ENCODE measurements at places on chromosomes 1 and 21. TPM values are rescaled to one million over a fixed set of nuclear protein-coding genes. Genes with fewer than 3 reads are reported as not detected.
A peak's percentile ranks its signal among the peaks of the same experiment; 100 is the strongest.

HES3 gene
- not detected for total RNA-seq

GRCh38 chr1:182235952-182236650, 155.5 kb downstream of the GLUL start:
- H3K27ac ChIP-seq = no peak overlapping the region
- H3K4me3 ChIP-seq = no peak overlapping the region
- H3K4me1 ChIP-seq = peaks cover 15% of the 10 kb centered on the region

DNA sequence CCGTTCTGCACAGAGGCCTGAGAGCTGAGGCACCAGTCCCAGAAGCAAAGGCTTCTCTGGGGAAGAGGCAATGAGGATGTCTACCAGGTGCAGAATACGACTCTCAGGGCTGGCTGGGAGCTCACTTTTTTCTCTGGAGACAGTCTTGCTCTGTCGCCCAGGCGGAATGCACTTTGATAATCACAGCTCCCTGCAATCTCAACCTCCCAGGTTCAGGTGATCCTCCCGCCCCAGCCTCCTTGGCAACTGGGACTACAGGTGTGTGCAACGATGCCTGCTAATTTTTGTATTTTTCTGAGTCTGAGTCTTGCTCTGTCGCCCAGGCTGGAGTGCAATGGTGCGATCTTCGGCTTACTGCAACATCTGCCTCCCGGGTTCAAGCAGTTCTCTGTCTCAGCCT, 17.6 kb downstream of the NADK start:
- no peaks in the 10 kb centered on the region for H3K27me3 ChIP-seq
- H3K4me3 ChIP-seq = no peak overlapping the region
- peaks cover 8% of the 10 kb centered on the region for H3K36me3 ChIP-seq
- H3K4me1 ChIP-seq = no peaks in the 10 kb centered on the region

SPRR1A gene
- not detected for total RNA-seq

PCNX2 gene
- 37.0 TPM for total RNA-seq

DNA sequence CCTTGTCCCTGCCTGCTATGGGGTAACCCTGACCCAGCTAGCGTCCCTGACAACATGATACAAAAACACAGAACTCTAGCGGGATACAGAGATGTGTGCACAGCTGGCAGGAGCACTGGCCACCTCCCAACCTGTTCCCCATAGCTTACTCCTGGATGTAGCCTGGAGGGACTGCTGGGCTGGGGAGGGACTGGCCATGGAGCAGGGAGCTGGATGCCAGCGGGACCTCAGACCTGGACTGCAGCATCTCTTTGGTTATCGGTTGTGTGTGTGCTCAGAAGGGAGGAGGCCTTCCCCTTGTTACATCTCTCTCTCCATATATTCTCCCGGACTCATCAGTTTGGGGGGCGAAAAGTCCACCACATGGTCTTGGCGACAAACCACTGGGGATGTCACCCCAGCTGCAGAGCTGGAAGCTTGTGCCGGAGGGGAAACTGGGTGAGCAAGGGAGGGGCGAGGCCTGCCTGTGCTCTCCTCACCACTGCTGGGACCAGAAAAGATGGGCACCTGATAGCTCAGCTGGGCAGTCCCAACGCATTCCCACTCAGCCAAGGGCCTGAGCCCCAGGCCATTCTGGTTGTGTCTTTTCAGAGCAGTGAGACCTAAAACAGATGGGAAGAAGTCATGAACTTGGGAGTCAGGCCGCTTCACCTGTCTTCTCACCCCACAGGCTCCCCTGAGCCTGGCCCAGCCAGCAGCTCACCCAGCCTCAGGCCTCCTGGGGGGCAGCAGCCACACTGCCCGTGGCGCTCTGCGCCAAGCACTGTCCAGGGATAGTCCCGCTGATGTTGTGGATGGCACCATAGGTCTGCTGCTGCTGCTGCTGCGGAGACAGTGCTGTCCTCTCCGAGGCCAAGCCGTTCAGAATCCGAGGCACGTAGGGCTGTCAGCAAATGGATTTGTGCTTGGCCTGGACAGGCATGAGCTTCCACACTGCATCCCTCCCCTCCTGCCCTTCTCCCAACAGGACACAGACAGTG, 35.6 kb downstream of the TMEM63A start:
- no peak overlapping the region for H3K27ac ChIP-seq
- H3K4me1 ChIP-seq = peaks cover 7% of the 10 kb centered on the region
- no peaks in the 10 kb centered on the region for H3K27me3 ChIP-seq
- no peak for DNase-seq
- H3K4me3 ChIP-seq = no peak overlapping the region

- H3K4me1 ChIP-seq = no peaks in the 10 kb centered on the region
- DNase-seq = no peak
- no peak overlapping the region for H3K4me3 ChIP-seq
- peaks cover 11% of the 10 kb centered on the region for H3K27me3 ChIP-seq
Measured at GRCh38 chr1:203497269-203497777, 3.4 kb downstream of the OPTC start.

DNA sequence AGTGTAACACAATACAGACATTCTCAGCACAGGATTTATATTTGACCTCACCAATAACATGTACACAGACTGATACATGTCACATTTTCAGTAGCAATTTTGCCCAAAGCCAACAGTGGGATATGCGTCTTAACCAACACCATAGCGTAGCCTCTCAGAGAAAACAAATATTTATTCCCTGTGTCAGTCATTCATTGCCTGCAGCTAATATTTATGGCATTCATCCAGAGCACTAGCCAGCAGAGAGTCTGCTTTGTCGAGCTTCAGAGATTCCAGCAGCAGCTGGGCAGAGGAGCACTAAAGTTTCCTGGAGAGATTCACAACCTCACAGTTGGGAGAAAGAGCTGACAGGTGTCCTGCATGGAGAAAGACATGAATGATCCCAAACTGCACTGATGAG, 400.7 kb upstream of the DAB1 start:
- no peak overlapping the region for H3K4me3 ChIP-seq
- no peaks in the 10 kb centered on the region for H3K36me3 ChIP-seq
- H3K27me3 ChIP-seq = peaks cover 18% of the 10 kb centered on the region
- DNase-seq = no peak
- H3K27ac ChIP-seq = no peak overlapping the region

OR10J5 gene
- not detected for total RNA-seq

DNA sequence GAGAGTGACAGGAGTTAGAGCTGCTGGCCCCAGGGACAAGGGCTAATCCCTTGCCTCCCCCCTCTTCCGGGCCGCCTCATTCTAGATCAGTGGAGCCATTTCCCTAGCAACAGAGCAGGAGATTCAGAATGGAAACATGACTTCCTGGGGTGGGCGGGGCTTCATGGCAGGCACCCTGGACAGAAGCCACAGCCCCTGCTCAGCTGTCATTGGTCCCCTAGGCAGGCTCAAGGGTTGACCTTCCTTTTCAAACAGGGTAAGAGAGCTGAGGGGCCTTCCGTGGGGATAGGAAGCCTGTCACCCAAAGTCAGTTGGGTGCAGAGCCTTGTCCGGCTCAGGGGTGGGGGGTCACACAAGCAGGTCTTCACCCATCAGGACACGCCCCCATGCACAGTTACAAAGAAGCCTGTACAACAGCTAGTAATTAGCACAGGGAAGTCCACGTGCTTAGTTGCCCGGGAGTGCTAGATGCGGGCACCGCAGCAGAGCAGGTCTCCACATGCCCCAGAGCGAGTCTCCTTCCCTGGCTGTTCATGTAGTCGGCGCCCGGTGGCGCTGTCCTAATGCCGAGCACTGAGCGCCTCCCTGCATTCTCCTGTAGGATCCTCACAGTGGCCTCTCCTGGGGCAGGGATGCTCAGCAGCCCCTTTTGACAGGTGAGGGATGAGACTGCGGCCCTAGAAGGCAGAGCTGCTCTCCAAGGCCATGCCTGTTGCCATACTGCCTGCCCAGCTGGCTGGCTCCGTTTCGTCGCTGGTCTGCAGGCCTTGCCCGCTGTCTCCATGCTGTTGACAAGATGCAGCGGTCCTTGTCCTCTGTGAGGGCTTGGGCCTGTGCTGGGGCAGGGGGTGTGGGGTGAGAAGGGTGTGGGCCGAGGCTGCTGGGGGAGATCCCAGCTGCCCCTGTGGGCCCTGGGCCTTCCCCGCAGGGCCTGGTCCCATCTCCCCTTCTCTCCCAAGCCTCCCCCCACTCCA, 5.1 kb downstream of the TMEM201 start:
- H3K27me3 ChIP-seq = no peaks in the 10 kb centered on the region
- H3K27ac ChIP-seq = peak overlapping the region; percentile 64
- no peak overlapping the region for H3K4me3 ChIP-seq
- peaks cover 1% of the 10 kb centered on the region for H3K36me3 ChIP-seq

DNA sequence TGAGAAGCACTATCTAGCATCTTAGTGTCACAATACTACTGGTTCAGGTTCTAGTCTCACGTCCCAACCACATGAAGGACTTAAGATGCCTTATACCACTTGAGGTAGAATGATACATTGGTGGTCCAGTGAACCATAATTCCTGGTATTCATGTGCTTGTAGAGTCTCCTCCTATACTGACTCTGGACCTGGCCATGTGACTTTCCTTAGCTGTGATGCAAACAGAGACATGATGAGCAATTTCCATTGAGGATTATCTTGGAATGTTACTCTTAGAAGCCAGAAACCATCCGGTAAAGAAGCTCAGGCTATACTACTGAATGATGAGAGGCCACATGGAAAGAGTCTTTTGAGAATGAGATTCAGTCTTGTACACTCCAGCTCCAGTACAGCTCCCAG, 105.7 kb downstream of the NME7 start:
- peaks cover 64% of the 10 kb centered on the region for H3K36me3 ChIP-seq
- no peak for DNase-seq
- H3K27ac ChIP-seq = no peak overlapping the region
- H3K27me3 ChIP-seq = no peaks in the 10 kb centered on the region
- no peaks in the 10 kb centered on the region for H3K4me1 ChIP-seq
- no peak overlapping the region for H3K4me3 ChIP-seq

CFAP57 gene
- total RNA-seq = 2.2 TPM

DNA sequence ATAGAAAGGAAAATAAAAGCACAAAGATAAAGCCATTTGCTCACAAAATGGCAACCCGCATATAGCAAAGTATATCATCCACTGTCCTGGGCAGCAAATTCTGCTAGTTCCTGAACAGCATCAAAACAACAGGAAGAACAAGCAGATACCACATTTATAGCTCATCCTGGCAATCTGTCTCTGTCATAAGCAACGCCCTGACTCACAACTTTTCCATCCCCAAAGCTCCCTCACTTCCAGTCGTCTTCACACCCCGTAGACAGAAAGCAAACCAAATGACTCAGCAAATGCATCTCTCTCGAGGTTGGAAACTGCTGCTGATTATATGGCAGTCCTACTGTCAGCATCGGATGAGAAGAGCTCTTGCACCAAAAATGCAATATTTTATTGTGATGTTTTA, 65.8 kb downstream of the AK5 start:
- no peak for DNase-seq
- H3K4me3 ChIP-seq = no peak overlapping the region
- H3K4me1 ChIP-seq = peaks cover 4% of the 10 kb centered on the region
- no peaks in the 10 kb centered on the region for H3K27me3 ChIP-seq
- H3K36me3 ChIP-seq = no peaks in the 10 kb centered on the region
- no peak overlapping the region for H3K27ac ChIP-seq

- no peaks in the 10 kb centered on the region for H3K36me3 ChIP-seq
- no peak overlapping the region for H3K4me3 ChIP-seq
- H3K27me3 ChIP-seq = peaks cover 17% of the 10 kb centered on the region
- DNase-seq = no peak
- H3K4me1 ChIP-seq = peaks cover 17% of the 10 kb centered on the region
Measured at GRCh38 chr1:36326499-36326898, 3.1 kb upstream of the EVA1B start.

- H3K36me3 ChIP-seq = peaks cover 7% of the 10 kb centered on the region
- H3K4me3 ChIP-seq = no peak overlapping the region
Measured at GRCh38 chr1:74699331-74699730, 25.7 kb upstream of the ERICH3 start.

GAS5 gene
- 352 TPM for total RNA-seq

GRCh38 chr1:45722809-45723208, 27.6 kb downstream of the IPP start:
- no peak for DNase-seq
- no peak overlapping the region for H3K27ac ChIP-seq
- no peaks in the 10 kb centered on the region for H3K4me1 ChIP-seq

CLIC6 gene
- total RNA-seq = 16.3 TPM

KCNJ9 gene
- total RNA-seq = not detected

DNA sequence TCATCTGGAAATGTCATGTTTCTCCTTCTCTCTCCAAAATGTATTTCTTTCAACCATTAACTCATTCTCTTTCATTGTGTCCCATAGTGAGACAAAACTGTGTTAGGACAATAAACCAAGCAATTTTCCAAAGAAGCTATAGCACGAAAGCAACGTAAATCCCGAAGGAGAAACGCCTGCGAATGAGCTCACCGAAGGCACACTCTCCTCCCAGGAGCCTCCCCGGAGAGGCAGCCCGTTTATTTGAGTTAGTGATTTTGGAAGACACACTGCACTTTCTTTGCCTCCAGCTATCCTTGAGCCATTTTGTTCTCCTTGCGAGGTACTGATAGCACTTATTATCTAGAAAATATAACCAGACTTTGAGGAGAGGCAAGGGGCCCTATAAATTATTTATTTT, 41.2 kb downstream of the RSPH1 start:
- no peak overlapping the region for H3K4me3 ChIP-seq
- no peak for DNase-seq
- no peaks in the 10 kb centered on the region for H3K36me3 ChIP-seq
- no peaks in the 10 kb centered on the region for H3K27me3 ChIP-seq

DNA sequence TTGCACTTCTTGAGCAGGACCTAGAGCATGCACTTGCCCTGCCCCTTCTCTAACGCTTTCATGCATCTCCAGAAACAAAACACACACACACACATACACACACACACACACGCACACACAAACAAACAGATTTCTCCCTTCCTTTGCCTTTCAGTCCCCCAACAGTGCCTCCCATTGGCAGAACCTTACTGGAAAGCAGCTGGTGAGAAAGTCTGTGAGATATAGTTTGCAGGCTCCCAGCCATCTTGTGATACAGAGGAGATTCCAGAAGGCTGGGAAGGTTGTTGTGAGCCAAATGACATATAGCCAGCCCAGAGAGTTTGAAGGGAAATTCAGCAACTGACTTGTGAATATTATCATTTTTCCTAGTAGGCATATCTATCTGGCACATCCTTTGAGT, 35.9 kb upstream of the ZRANB2 start:
- H3K36me3 ChIP-seq = no peaks in the 10 kb centered on the region
- no peak overlapping the region for H3K4me3 ChIP-seq
- H3K27ac ChIP-seq = no peak overlapping the region

GRCh38 chr1:99264201-99265021, at the start of gene PLPPR4:
PLPPR4 (plus strand) TSS chr1:99264492; CDS start chr1:99264594, 102 bp downstream.
- H3K4me1 ChIP-seq = peaks cover 2% of the 10 kb centered on the region
- H3K27me3 ChIP-seq = peaks cover 62% of the 10 kb centered on the region
- no peaks in the 10 kb centered on the region for H3K36me3 ChIP-seq
- H3K27ac ChIP-seq = peak within 1 kb of the TSS; percentile 52
- peak within 1 kb of the TSS; percentile 81 for H3K4me3 ChIP-seq

GRCh38 chr1:35451125-35451528, 106.1 kb downstream of the KIAA0319L start:
- peak; percentile 64 for DNase-seq
- H3K27me3 ChIP-seq = no peaks in the 10 kb centered on the region
- peaks cover 3% of the 10 kb centered on the region for H3K4me1 ChIP-seq
- peaks cover 9% of the 10 kb centered on the region for H3K36me3 ChIP-seq
- H3K4me3 ChIP-seq = no peak overlapping the region

CFAP74 gene
- 0.93 TPM for total RNA-seq

CTSK gene
- total RNA-seq = 7.4 TPM

CD101 gene
- total RNA-seq = 3.3 TPM

GRCh38 chr1:193619911-193620310, 433.5 kb upstream of the B3GALT2 start:
- H3K4me3 ChIP-seq = no peak overlapping the region
- no peaks in the 10 kb centered on the region for H3K27me3 ChIP-seq
- no peak overlapping the region for H3K27ac ChIP-seq
- no peaks in the 10 kb centered on the region for H3K36me3 ChIP-seq
- no peak for DNase-seq
- H3K4me1 ChIP-seq = no peaks in the 10 kb centered on the region

GUCA2A gene
- not detected for total RNA-seq

GRCh38 chr1:186643614-186644013, 36.6 kb downstream of the PTGS2 start:
- no peak overlapping the region for H3K27ac ChIP-seq
- no peak overlapping the region for H3K4me3 ChIP-seq
- no peak for DNase-seq
- H3K36me3 ChIP-seq = no peaks in the 10 kb centered on the region
- H3K27me3 ChIP-seq = no peaks in the 10 kb centered on the region
